IPS DF 6.9 (cell line): ENCODE measurements at places on chromosomes 16 and 17.
A peak's percentile ranks its signal among the peaks of the same experiment; 100 is the strongest.

- DNase-seq, result no peak
Observed at GRCh38 chr16:72210555-72210954, 38.6 kb upstream of the PMFBP1 start.

DNA sequence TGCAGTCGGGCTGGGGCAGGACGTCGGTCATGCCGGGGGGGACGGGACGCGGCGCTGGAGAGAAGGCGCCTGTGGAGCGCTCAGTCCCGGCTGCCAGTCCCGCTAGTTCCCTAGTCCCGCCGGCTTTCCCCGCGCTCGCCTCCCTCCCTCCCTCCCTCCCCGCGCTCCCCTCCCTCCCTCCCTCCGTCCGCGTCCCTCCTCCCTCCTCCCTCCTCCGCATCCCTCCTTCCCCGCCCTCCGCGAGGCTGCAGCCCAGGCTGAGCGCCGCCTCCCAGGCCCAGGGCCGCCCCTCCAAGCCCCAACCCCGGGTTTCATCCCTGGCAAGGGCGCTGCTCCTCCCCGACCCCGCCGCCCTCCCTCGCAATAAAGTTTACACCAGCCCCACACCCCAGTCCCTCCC is 34.8 kb downstream of the TIMM22 start:
- no peak for DNase-seq

GRCh38 chr17:82435601-82436583 is 14.7 kb downstream of the CYBC1 start:
- no peak for DNase-seq

DNA sequence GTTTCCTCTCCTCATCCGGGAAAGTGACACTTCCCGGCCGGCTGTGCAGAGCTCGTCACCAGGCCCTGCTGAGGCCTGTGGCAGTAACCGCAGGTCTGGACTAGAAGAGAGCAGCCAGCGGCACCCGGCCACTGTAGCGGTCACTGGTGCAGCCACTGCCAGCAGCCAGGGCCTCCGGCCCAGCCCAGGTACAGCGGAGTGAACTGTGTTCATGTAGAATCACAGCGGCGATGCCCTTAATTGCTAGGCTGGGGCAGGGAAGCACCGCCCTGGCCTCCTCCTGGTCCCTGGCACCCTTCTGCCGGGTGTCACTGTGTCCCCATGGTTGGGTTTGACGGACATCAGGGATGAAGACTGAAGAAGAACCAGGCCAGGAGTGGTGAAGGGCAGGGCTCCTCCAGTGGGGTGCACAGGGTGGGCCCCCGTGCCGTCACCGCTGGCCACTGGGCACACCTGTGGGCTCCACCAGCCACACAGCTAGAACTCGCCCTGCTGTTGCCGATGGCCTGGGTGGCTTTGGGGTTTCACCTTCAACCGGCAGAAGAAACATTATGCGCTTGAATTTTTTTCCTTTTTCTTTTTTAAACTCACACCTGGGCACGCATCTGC is 165.2 kb upstream of the CHMP6 start:
- no peak for DNase-seq

GRCh38 chr17:4719684-4720221 is 9.3 kb downstream of the ARRB2 start:
- DNase-seq, result no peak

DNA sequence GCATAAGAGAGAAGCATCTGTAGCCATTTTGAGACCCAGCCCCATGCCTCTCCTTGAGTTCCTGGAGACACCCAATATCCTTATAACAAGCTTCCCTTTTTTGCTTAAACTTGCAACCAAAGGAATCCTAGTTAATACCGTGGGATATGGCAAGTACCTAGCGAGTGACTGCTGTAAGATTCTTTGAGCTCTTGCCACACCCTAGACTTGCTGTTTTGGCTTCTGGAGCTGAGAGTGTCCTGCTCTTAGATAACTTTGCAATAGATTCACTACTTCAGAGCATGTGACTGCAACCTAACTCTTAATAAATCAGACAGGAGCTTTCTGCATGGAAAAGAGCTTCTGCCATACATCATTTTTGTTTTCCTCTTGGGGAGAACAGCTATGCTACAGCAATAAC is 58.3 kb downstream of the AKAP1 start:
- no peak for DNase-seq

DNA sequence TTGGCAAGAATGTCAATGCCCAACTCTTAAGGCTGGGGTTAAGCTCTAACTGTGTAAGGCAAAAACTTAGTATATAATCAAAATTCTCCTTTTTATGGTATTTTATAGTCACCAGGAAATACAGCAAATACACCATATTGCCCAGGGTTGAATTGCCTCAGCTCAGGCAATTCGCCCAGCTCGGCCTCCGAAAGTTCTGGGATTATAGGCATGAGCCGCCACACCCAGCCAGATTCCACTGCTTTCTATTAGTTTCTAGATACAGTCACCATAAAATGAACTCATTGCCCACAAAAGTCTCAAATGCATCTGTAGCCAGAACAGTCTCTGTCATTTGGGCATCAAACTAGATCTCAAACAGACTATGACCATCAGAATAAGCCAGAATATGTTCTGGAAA is 238.7 kb upstream of the TOX3 start:
- DNase-seq, result no peak

- DNase-seq, result peak; percentile 80
Observed at GRCh38 chr17:41738077-41738800, 3.8 kb upstream of the HAP1 start.

GRCh38 chr17:17149520-17150447 is 56.3 kb downstream of the PLD6 start:
- DNase-seq, result no peak

DNA sequence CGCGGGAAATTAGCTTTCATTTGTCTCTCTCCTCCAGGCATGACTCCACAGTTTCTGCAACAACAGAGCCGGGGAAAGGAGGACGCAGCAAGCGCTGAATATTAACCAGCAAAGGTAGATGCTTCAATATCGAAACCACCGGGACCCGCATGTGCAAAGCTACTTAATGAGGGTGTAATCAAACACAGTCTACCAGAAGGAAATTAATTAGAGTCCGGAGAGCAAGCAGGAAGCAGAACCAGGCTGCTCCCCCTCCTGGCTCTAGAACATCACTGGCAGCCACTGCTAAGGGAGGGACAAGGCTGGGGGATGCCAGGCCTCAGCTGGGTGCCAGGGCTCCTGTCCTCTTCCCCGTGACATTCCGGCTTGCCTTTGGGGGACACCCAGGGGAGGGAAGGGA is 21.7 kb downstream of the LRRC75A start:
- no peak for DNase-seq

DNA sequence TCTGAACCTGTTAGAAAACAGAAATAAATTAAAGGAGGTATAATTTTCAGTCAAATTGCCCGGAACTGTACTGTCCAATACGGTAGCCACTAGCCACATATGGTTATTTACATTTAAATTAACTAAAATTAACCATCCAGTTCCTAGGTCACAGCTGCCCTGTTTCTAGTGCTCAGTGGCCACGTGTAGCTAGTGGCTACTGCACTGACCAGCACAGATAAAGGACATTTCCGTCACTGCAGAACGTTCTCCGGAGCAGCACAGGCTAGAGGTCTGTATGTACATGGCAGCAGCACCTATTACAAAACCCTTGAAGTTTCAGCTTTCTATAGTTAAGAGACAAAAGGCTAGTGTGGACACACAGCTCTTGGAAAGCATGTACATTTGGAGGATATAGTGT is 33.7 kb downstream of the CPSF4L start:
- DNase-seq, result no peak

- no peak for DNase-seq
Observed at GRCh38 chr17:8482546-8482945, 46.9 kb downstream of the NDEL1 start.

GRCh38 chr17:68085771-68086381 is 50.3 kb downstream of the KPNA2 start:
- no peak for DNase-seq
